Retina (tissue), 1 donor: ENCODE measurements at places on chromosomes 6 and 20.

GRCh38 chr6:111686249-111686931 is 80.7 kb upstream of the TRAF3IP2 start:
- DNase-seq = peak; percentile 79

- no peak for DNase-seq
Measured at GRCh38 chr6:19535351-19535750, 301.8 kb upstream of the ID4 start.

GRCh38 chr6:32969685-32970412 is 1.5 kb downstream of the BRD2 start:
- peak; percentile 90 for DNase-seq

DNA sequence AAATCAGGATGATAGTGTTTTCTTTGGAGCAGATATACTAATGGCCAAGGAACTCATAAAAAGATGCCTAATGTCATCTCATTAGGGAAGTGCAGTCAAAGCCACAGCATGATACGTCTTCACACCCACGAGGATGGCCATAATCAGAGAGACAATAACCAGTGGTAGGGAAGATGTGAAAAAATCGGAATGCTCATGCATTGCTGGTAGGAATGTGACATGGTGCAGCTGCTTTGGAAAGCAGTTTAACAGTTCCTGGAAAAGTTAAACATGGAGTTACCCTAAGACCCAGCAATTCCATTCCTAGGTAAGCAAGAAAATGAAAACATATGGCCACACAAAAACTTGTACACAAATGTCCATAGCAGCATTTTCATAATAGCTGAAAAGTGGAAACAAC is 29.9 kb downstream of the BCAS1 start:
- no peak for DNase-seq

- no peak for DNase-seq
Measured at GRCh38 chr6:26129656-26130055, 42.4 kb downstream of the HFE start.

DNA sequence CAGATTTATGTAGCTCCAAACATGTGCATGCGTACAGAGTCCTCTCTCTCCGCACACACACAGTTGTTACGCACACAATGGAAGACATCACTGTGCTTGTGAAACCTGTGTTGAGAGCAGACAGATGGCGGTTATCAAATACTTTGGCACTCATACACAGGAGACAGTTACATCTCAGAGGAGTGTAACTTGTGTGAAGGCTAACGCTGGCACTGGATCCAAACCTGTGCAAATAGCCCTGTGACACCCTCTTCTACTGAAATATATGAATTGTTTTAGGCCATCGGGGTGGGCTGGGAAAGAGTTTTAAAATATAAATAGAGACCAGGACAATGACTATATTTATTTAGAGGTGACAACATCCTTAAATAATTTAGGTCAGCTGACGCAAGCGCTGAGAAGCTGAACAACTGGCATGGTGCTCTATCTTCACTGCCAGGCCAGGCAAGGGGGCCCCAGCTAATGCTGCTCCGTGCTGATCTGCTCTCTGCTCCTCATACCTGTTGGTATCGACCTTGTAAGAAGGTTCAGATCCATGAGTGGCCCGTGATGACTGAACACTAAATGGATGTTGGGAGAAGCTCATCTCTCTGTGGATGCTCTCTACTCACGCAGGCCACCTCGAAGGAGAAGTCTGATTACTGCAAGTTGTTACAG is 69.4 kb downstream of the FOXC1 start:
- no peak for DNase-seq

- DNase-seq = no peak
Measured at GRCh38 chr20:34334654-34335407, 28.2 kb upstream of the ITCH start.

GRCh38 chr6:149508485-149508884 is 23.7 kb upstream of the ZC3H12D start:
- DNase-seq = no peak

- DNase-seq = no peak
Measured at GRCh38 chr6:119915971-119916370, 566.4 kb upstream of the MAN1A1 start.

GRCh38 chr20:48535556-48535955 is 292.2 kb downstream of the PREX1 start:
- no peak for DNase-seq

DNA sequence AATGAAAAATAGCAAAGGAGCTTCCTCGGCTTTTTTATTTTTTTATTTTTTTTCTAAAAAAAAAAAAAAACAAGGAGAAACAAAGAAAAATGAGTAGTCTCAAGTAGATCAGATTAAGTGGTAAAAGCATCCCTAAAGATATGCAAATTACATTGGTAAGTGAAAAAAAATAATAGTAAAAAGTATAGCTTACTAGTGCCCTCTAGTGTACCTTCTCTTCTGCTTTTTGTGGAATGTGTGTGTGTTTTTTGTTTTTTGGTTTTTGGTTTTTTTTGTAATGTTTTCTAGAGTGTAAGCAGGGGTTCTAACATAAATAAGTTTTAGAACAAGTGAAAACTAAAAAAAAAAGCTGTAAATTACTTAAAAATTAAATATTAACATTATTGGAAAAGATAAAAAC is 1062.0 kb downstream of the HACE1 start:
- DNase-seq = peak; percentile 12

DNA sequence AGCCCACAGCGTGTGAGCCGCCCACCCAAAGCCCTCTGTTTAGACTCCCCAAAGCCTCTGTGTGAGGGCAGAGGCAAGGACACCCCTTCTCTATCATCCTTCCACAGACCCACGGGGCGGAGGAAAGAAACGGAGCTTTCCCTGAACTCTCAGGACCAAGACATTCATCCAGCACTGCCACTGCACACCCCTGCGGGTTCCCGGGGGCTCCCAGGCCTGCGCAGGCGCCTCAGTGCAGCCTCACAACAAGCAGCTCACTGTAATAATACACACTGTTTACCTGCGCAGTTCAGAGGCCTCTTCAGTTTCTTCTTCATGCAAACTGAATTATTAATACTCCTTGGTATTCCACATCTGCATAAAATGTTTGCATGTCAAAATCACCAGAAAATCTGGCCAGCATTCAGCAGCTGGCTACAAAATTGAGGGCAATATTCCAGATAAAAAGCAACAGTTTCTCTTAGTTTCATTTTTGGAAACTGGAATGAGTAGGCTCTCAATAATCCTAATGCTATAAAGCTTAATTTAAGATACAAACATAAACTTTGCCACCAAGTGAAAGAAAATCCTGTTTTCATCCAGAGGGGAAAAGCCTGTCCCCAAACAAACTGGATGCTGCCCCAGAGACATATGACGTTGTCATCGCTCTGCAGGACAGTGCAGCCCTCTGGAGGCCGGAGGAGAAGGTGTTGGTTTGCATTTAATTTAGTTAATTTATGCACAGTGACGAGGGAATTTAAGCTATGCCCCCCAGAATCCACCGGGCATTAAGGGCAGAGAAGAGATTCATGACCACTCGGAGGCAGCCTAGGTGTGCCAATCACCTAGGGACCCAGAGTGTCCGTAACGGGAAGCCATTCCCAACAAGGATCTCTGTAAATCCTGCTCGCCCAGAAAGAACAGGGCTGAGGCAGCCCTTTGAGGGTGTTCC is 45.3 kb downstream of the NINL start:
- no peak for DNase-seq

DNA sequence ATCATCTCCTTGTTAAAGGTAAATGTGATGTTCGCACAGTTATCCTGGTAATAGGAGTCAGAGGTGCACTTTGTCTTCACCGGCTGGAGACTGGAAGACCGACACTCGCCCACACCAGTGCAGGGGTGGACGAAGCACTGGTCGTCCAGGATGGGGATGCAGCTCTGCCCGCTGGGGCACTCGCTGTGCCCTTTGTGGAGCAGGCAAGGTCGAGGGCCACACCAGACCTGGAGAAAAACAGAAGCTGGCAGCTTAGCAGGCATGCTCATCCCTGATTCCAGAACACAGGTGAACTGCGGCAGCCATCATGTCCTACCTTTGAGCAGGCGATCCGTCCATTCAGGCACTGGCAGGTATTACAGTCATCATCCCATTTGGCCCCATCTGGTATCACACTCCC is 32.3 kb downstream of the JAG1 start:
- DNase-seq = no peak

DNA sequence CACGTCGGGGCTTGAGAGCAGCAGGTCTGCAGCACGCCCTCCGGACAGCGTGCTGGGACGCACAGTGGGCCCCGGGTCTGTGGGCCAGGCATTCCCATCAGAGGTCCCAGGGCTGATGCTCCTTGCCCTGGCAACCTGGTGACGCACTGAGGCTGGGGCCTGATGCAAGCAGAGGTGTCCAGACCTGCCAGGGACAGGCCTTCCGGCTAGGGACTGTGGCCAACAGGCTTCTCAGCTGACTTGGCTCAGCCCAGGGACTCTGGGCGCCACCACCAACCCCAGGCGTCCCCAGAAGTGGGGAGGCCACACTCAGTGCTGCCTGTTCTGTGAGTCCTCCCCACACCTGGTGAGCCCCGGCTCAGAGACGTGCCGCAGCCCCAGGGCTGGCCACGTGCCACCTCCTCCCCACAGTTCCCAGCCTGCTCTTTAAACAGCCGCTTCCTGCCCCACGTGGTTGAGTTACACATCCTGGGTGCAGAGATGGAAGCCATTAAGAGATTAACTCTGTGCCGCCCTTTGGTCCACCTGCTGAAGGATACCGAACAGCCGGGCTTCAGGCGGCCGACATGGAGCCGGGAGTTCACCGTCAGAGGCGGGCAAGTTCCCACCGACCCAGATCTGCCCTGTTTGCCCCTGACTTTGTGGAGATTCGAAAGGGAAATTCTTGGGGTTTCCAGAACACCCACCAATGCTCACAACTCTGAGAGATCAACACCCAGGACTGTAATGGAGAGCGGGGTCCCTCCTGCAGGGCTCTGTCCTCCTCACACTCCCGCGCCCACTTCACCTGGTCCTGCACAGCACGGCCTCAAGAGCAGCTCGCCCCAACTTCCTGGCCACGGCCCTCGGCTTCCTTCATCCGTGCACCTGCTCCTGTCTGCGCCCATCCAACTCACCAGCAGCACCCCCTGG is 37.6 kb upstream of the ZBP1 start:
- DNase-seq = no peak

- DNase-seq = no peak
Measured at GRCh38 chr6:21753241-21754108, 159.9 kb downstream of the SOX4 start.

- DNase-seq = no peak
Measured at GRCh38 chr6:157424491-157425020, 43.6 kb downstream of the ZDHHC14 start.

DNA sequence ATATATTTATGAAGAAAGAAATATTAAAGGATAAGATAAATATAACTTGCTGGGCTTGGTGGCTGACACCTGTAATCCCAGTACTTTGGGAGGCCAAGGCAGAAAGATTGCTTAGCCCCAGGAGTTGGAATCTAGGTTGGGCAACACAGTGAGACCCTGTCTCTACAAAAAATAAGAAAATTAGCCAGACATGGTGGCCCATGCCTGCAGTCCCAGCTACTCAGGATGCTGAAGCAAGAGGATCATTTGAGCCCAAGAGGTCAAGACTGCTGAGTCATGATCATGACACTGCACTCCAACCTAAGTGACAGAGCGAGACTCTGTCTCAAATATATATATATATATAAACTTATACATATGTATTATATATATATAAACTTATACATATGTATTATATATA is 164.0 kb downstream of the MRPL14 start:
- DNase-seq = no peak

DNA sequence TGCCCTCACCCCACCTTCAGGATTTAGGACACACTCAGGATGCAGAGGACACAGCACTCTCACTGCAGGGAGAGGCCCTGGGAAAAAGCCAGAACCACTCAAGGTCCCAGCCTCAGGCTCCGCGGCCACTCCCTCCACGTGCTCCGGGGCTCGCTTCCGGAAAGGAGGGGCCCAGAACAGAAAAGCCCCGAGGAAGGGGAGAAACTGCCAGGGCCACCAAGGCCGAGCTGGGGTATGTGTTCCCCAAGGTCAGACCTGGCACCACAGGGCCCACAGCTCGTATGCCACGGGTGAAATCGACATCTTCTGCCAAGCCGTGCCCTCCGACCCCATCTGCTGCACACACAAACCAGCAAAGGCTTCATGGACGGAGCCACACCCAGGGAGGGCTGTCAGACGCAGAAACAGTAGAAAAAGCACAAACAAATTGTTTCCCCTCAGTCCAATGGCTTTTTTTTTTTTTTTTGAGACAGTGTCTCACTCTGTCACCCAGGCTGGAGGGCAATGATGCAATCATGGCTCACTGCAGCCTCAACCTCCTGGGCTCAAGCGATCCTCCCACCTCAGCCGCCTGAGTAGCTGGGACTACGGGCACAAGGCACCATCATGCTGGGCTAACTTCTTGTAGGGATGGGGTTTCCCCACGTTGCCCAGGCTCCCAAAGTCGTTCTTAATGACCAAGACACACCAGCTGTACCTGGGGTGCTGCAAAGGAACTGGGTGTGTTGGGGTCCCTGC is 33.4 kb downstream of the SLC2A4RG start:
- no peak for DNase-seq

- DNase-seq = peak; percentile 47
Measured at GRCh38 chr6:7624796-7625710, 35.1 kb downstream of the SNRNP48 start.

GRCh38 chr20:51014797-51015722 is 7.8 kb downstream of the KCNG1 start:
- DNase-seq = peak; percentile 84

DNA sequence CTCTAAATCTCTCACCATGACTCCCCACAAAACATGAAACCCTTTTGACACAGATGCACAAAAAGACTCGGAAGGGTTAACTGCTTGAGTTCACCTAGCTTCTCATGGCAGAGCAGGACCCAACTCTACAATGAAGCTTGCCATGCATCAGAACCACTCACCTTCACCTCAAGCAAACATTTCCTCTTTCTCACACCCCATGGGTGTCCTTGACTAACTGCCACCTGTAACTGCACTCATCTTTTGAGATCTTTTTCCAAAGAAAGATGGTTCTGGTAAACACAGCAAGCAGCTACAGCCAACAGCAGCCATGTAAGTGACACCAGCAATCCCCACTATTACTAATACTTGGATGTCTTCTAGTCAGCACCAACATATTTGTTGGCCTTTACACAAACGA is 76.5 kb downstream of the EFHC1 start:
- DNase-seq = no peak

DNA sequence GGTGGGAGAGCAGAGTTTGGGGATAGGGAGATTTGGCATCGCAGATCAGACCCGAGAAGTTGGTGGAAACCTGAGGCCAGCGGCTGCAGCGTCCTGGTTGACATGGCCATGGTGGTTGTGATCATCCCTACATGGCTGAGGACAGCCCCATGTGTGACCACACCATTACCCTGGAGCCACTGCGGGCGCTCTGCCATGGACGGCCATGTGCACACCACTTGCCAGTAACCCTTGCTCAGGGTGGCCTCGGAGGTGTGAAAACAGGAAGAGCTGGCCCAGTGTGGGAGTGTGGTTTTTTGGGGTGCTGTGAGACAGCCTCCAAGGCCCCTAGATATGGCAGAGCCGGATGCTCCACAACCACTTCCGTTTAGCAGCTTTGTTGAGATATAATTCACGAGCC is 64.4 kb downstream of the TMEM242 start:
- DNase-seq = no peak

- DNase-seq = no peak
Measured at GRCh38 chr6:88236612-88237360, 70.6 kb upstream of the CNR1 start.

GRCh38 chr6:33432546-33432945 is 12.7 kb downstream of the SYNGAP1 start:
- no peak for DNase-seq

- no peak for DNase-seq
Measured at GRCh38 chr6:29685718-29686326, 4.9 kb upstream of the ZFP57 start.

GRCh38 chr6:40427196-40427595 is 160.0 kb downstream of the LRFN2 start:
- DNase-seq = no peak
